ENCODE measurements at places on chromosomes 1 and 21.

DNA sequence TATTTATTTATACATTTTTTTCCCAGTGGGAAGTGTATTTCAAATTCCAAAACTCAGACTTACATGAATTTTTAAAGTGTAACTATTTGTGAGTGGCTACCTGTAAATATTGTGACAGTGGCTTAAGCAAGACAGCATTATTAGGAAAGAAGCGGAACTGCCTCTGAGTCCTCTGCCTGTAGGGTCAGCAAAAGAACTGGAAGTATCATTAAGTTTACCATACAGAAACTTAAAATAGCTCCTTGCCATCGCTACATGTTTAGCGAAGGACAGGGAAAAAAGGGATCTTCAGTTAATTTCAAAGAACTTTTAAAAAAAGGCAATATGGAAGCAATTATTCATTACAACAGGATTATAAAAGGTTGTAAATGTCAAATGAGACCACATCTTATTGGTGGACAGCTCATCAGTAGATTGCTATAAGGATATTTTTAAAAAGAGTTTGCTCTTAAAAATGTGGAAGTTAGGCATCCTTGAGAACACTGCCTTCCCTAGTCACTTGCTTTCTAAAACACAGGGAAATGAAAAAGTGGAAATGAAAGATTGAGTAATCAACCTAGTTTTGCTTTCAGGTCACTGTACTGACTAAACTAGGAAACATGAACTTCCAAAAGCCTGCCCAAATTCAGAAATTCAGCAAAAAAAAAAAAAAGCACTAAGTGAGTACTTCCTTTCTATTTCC, 39.2 kb downstream of the NSL1 start:
- DNase-seq, result no peak

DNA sequence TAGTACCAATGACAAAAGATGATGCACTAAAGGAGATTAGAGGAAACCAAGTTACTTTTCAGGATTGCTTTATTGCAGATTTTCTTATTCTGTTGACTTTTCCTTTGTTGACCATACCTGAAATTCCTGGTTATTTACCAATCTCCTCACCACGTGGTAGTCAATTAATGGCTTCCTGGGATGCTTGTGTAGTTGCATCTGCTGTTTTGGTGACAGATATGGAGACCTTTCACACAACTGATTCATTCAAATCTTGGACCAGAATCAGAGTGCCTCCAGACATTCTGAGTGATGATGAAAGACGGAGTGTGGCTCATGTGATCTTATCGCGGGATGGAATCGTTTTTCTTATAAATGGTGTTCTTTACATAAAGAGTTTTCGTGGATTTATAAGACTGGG, 91.3 kb downstream of the CATSPERE start:
- no peak for DNase-seq

- DNase-seq, result peak; percentile 32
Measured at GRCh38 chr21:32921632-32922230, 104.0 kb upstream of the OLIG2 start.

DNA sequence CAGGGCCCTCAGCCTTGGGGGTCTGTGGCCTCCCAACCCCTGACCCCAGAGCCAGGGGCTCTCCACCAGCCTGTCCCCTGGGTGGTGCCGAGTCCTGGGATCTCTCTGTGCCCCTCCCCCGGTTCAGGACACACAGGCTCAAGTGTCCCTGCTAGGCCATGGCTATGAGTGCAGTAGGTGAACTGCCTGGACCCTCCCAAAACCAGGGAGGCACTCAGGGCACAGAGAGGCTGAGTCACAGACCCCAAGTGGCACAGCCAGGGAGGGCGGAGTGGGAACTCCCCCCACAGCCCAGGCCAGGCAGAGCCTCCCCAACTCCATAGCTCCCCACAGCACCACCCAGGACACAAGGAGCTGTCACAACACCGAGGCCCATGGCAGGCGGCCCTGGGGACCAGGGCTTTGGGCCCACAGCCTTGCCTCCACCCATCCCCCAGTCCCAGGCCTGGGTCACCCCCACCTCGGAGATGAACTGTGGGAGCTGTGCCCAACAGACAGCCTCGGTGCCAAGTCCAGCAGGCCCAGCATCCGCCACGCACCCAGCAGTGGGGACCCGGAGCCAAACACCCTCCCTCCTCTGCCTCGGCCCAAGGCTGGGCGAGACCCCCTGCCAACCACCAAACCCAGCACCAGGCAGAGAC, 3.2 kb downstream of the DVL1 start:
- DNase-seq, result no peak

GRCh38 chr1:222893255-222893654, 78.4 kb downstream of the DISP1 start:
- no peak for DNase-seq

DNA sequence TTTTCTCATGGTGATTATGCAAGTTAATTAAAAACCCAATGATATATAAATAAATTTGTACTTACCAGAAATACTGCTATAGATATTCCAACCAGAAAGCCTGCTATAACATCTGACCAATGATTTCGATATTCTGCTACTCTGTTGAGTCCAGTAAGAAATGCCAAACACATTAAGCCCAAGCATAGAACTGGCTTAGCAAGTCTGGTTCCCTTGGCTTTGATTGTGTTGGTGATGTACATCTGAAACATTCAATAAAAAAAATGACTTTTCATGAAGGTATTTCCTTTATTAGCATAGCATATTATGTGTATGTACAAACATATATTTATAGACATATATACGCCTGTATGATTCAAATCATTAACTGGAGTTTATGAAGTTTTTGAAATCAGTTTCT, 82.8 kb downstream of the PLPPR5 start:
- no peak for DNase-seq

GRCh38 chr1:235022981-235023710, 105.5 kb downstream of the TOMM20 start:
- no peak for DNase-seq

DNA sequence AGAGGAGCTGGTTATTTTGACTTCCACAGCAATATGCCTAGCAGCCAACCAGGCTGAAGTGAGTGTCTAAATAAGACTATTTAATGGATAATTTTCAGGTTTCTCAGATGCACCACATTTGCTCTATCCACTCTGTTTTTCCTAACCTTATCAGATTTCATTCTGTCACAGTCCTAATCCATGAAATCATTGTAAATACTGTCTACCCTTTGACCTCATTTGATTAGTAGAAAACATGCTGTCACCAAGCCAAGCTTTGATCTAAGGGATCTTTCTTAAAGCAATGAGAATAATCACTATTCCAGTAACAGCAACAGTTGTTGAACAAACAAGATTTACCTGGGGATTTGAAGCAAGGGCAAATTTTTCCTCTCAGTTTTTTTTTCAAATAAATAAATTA, 595.6 kb downstream of the LTN1 start:
- no peak for DNase-seq

GRCh38 chr1:216750031-216750627, 26.9 kb upstream of the ESRRG start:
- no peak for DNase-seq

GRCh38 chr1:222821239-222821638, 6.4 kb downstream of the DISP1 start:
- no peak for DNase-seq

DNA sequence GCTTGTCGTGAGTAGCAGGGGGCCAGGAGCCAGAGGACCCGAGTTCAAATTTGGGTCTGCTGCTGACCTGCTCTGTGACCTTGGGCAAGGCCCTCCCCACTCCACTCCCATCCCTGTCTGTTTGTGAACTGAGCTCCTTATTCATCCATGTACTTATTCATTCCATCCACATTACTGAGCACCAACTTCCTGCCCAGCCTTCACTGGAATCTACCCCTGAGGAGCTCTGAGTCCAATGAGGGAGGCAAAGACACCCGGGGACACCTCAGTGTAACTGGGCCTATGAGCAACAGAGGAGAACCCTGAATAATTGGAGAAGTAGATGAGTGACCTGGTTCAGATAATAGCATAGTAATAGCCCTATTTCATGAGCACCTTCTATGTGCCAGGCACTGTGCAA, 8.9 kb downstream of the BSND start:
- DNase-seq, result no peak

DNA sequence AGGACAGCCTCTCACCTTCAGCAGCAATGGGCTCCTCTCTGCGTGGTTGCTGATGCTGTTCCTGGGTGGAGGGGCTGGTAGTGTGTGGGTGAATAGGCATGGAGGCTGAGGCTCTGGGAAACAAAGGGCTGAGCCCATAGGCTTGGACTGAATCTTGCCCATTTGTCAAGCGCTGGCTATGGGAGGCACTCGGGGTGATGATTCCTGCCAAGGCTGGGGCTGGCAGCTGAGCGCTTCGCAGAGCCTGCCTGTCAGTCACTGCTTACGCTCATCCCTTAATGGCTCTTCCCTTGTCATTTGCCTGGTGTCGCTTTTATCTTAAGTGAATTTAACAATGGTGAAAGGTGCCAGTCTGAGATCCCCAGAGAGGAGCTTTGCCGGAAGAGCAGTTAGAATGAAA, 353.3 kb downstream of the PBX1 start:
- DNase-seq, result no peak

- DNase-seq, result no peak
Measured at GRCh38 chr1:181490276-181490675, 7.0 kb downstream of the CACNA1E start.

DNA sequence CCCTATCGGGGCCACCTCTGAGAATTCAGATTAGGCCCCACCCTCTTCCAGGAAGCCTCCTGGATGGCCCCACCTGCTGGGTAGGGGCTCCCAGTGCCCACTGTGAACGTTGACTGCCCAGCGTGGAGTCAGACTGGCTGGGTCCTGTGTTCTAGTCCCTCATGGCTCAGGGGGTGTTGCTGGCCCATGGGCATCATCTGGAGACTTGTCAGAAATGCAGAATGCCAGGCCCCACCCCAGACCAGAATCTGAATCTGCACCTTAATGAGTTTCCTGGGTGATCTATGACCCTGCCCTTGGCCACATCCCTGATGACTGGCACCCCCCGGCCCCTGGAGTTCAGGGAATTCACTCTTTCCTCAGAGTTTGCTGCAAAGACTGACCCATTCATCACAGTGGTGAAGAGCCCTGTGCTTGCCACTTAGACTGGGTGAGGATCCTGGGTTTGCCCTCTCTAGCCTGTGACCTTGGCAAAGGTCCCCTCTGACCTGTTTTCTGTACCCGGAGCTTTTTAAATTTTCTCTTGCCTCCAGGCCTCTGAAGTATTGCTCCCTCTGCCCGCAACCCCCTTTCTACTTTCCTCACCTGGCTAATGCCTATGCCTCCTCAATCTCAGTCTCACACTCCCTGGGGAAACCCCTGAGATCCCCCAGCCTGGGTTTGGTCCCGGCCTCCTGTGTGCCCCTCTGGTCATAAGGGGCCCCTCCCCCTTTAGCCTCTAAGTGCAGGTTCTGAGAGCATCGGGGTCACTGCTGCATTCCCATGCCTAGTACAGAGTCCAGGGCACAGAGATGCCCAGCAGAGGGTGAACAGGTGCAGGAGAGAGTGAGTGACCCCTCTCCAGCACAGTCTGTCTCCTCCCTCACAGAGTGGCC, 184.2 kb downstream of the MATN1 start:
- DNase-seq, result no peak

Data from CD4-positive, alpha-beta T cell treated with Interleukin-2 at 100 ng/mL for 4 hours (primary cell).